ENCODE measurements at places on chromosomes 5 and 9.

- DNase-seq: no peak
Measured at GRCh38 chr5:143340891-143341685, 62.4 kb downstream of the NR3C1 start.

- no peak for DNase-seq
Measured at GRCh38 chr9:136629001-136629878, 33.5 kb upstream of the EGFL7 start.

DNA sequence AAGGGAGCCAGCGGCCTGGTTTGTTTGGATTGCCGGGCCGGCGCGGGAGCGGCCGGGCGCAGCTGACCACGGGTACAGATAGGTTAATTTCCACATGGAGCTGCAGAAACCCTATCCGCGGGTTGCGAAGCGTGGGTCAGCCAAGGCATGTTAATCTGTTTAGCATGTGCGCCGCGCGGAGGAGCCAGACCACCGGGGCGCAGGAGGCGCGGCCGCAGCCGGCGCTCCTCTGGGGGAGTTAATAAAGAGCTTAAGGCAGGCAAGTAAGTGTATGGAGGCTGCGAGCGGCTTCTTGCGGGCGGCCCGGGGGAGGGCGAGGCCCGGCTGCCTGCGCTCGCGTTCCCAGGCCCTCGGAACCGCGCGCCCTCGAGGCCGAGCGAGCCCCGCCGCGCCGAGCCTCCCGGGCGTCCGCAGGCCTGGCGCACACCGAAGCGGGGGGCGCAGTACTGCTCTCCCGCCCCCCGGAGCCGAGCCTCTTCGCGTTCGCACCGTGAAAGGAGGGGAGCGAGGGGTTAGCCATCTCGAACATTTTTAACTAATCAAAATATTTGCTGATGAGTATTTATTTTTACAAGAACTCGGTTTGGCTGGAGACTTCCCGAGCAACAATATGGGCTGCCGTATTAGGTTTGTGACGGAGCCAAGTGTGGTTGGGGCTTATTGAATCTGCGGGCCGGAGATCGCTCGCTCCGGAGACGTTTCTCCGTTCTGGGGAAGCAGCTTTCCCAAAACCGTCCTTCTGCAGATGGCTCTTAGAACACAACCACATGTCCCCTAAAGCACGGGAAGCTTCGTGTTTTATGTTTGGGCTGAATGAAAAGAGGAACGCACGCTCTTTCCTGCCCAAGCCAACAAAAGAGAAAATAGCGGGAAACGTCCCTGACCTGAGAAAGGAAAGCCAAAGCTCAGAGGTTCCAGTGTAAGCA, 28.8 kb downstream of the FOXD1 start:
- no peak for DNase-seq

GRCh38 chr5:7473668-7474215, 77.8 kb downstream of the ADCY2 start:
- no peak for DNase-seq

- DNase-seq: peak; percentile 32
Measured at GRCh38 chr9:99162759-99163364, 57.9 kb downstream of the TGFBR1 start.

- no peak for DNase-seq
Measured at GRCh38 chr5:158390577-158390976, 531.6 kb upstream of the CLINT1 start.

DNA sequence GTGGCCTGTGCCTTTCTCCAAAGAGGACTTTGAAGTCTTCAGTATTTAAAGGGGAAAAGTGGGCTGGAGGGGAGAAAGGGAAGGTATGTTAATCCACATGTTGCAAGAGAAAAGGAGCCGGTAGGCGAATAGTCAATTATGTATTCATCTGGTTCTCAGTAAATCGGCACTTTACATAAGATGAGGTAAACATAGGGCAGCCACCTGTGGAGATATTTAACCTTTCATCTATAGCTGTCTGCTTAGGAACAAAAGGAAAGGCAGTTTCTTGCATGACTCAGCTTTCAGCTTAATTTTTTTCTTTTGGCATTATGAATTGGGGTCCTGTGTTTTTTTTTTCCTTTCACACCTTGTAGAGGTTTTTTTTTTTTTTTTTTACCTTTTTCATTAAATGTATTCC, 42.2 kb downstream of the FGD3 start:
- DNase-seq: no peak

DNA sequence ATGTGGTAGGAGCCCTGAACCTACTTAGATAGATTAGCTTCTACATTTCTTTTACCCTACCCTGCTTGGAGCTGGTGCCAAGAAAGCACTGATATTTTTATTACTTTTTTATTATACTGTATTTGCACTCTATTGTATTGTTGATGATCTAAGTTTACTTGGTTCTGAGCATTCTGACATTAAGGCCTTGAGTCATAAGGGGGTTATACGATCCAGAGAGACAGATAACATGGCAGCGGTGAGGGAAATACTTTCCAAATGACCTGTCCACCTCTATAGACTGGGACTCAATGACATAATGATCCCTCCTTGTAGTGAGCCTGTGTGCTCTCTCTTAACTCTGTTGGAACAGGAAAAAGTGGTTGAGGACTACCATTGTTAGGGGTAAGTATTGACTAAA, 176.3 kb downstream of the MAN2A1 start:
- no peak for DNase-seq

DNA sequence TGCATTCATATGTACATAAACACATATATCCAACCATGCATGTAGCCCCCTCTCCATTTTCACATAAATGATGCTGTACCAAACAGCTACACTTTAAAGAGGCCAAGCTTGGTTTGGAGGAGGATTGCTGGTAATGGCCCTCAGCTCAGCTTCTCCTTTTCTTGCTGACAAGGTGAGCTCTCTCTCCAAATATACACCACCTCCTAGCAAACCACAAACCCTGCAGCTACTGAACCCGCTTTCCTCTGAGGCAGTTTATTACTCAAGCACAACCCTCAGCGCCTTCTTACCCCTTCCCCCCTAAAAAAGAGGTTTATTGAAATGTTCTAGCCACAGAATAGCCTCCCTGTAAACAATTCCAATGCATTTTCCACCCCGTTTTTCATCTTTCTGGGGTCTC, 54.0 kb downstream of the ALG2 start:
- no peak for DNase-seq

GRCh38 chr5:36670548-36670947, 64.1 kb downstream of the SLC1A3 start:
- no peak for DNase-seq

DNA sequence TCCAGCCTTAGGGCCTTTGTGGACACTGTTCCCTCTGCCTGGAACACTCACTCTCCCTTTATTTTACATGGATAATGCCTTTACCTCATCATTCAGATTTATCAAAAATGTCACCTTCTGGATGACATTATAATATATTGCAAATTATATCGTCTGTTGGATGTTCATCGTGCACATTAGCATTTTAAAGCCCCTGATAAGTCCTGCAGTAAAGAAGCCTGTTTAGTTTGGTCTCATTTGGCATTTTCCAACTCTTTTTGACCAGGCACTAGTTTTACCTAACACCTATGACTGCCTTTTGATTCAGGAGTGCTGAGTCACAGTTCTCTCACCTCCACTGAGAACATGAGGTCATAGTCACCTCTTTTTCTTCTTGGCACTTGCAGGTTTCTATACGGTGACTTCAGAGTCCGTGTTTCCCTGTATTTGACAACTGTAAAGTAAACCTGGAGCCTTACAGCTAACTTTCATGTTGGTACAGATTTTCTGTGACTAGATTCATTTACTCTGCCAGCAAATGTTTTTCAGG, 57.7 kb upstream of the STC2 start:
- no peak for DNase-seq

GRCh38 chr9:113798062-113799030, 77.8 kb upstream of the ZNF618 start:
- DNase-seq: no peak

DNA sequence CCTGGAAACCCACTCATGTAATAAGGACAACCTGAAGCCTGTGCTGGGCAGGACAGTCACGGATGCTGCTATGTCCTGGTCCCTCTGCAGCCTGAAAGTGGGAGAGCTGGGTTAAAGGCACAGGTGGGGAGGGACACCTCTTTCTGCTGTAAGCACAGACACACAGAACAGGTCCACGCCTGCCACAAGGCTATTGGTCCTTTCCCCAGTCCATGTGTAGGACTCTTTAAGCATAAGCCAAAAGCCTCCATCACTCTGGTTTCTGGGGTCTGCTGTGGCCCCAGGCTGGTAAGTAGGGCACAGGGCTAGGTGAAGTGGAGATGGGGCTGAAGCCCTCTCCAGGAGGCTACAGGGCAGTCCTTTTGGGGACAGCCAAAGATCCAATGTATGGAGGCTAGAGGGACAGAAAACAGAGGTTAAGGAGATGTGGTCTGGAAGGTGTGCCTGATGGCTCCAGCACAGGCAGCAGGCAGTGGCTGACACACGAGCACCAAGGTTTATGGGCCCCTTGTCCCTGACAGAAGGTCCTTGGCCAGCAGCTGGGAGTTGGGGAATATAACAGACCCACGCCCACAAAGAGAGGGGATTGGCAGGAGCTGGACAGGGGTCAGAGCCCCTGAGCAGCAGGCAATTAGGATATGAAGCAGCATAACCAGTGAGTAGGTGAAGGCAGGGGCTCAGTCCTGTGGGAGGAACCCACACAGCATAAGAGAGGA, 203.6 kb upstream of the MVB12B start:
- DNase-seq: no peak

DNA sequence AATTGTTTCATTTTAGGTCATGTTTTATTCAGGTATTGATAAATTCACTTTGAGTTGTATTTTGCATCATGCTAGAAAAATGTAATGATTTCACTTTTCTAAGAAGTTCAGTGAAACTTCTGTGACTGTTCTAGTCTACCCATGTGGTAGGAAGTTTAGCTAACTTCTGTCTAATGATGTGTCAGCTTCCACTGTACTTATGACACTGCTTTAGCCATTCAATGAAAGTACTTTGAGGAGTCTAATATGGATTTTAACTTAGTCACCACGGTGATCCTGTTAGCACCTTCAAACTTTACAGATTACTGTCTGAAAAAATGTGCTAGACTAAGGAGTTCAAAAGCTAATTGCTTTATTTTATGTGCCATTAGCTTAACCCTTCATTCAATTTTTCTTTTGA, 1510.5 kb upstream of the CDH9 start:
- DNase-seq: no peak

- no peak for DNase-seq
Measured at GRCh38 chr5:59275170-59275509, 618.4 kb downstream of the PDE4D start.

DNA sequence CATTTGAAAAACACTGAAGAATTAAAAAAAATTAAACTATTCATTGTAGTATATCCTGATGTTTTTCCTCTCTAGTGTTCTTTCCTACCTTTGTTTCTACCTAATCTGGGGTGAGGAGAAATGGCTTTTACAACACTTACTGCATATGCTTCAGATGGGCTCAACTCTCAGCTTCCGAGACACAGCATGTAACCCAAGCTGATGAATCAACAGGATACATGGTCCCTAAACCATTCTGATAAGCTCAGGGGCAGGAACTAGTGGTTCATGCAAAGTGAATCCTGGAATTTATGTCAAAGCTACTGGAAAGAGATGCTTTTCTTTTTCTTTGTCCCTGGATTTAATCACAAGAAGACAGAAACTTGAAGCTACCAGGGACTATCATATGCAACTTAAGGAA, 672.5 kb upstream of the RORB start:
- no peak for DNase-seq

DNA sequence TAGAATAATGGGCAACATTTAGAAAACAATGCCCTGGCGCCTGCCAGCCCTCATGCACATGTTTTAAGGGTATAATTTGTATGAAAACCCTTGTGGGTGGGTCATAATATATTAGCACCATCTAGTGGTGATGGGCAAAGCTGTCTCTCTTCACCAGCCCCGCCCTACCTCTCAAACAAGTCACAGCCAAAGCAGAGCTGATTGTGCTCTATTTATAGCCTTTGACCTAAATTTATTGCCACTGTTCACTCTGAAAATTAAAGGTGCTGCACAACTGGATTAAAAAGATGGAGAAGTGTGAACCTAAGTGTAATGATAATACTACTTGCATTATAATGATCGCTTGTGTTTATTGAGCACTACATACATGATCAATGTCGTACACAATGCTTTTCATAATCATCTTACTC, 131.9 kb upstream of the ANKH start:
- DNase-seq: peak; percentile 72

DNA sequence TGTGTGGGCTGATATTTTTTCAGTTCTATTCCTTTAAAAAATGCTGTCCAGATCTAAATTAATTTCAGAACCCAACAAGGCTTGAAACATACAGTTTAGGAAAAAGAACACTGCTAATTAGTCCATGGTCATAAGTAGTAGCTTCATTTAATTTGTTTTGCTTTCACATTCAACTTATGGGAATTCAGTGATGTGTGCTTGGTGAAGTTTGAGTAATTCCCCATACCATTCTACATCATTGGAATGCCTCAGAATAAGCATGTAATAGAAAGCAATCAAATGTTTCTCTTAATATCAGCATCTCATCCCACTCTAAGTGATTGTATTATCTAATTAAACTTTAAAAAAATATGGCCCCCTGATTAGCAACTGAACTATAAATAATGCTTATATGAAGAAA, 2.7 kb downstream of the CNTLN start:
- DNase-seq: no peak

DNA sequence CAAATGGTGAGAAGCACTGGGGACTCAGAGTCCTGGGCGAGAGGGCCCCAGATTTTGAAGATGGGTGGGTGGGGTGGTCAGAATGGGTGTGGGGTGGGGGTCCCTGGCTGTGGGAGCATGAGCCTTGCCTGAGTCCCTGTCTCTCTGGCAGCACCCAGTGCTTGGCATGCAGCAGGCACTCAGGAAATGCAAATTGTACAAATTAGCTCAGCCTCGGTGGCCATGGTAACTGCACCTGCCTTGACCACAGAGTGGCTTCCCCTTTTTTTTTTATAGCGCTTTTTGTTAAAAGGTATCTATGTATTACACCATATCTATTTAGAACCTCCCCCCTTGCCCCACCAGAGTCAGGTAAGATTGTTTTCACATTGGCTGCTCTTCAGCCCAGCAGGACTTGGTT, 19.2 kb upstream of the PITX1 start:
- DNase-seq: peak; percentile 41

GRCh38 chr5:127028822-127029457, 1.4 kb downstream of the MARCHF3 start:
- no peak for DNase-seq

GRCh38 chr5:61827445-61827975, 478.5 kb upstream of the KIF2A start:
- DNase-seq: no peak

DNA sequence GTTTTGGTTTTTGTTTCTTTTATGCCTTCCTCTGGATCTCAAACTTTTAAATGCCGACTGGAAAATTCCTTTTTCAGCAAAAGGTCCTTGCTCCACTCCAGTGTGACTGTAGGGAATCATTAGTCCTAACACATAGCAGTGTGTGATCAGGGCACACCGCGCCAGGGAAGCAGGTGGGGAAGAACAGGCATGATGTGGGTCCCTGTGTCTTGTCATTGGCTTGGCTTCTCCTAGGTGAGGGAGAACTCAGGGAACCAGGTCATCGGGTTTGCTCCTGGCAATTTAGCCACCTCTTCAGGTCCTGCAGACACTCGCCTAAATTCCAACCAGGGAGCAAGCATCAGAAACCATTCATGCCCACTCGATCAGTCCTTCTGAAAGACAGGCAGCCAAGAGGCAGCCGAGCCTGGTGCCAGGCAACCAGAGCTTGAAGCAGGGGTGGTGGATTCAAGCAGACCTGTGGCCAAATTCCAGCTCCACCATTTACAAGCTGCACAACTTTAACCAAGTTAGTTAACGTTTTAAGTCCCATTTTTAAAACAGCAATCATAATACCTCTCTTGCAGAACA, 514.2 kb downstream of the BNC2 start:
- no peak for DNase-seq
